ENCODE measurements at places on chromosomes 7 and 10. TPM values are rescaled to one million over a fixed set of nuclear protein-coding genes. Genes with fewer than 3 reads are reported as not detected.

- DNase-seq = no peak
These were observed 180.5 kb upstream of the ASAH2 start for GRCh38 chr10:50431791-50432190.

DNA sequence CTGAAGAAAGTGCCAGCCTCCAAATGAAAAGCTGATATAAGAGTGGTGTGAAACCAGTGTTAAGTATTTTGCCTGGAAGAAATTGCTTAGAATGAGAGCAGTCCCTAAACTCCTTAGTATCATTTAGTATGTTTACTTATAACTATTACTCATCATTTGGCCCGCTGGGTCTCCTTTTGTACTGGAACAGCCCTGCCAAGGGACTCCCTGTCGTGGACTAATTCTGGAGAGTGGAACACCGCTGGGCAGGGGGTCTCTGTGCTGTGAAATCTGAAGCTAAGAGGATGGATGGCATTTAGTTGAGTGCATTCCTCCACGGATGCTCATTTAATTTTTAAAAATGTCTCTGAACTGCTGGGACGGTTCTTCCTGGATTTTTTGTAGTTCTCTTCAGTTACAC, 889.9 kb upstream of the C7orf33 start:
- DNase-seq = no peak

DNA sequence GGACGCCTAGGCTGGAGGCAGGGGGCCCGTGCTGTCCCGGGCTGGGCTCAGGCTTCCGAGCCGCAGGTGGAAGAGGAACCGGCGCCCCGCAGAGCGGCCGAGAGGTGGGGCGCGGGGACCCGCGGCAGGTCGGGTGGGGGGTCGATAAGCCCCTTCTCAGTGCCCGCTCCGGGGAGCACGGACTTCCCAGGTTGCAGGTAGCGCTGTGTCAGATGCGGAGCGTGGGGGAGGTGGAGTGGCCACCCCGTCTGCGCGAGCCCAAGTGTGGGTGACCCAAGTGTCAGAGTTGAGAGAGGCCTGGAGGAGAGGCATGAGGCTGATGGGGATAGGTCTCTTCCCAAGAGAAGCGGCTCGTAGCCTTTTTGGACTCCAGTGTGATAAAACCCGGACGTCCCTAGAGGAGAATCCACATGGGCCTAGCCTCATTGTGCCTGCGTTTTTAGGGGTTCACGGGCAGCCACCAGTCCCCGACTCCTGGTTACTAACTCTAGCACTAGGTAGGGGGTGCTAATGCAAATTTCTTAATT, 580 bp downstream of the EEPD1 start:
- DNase-seq = no peak

Gene NODAL
- polyA plus RNA-seq = 0.13 TPM

Gene ARMH3
- polyA plus RNA-seq = 21.1 TPM

GRCh38 chr10:2334575-2334974, 597.2 kb upstream of the ADARB2 start:
- DNase-seq = no peak

GRCh38 chr7:86991771-86992191, 67.7 kb downstream of the ELAPOR2 start:
- no peak for DNase-seq

DNA sequence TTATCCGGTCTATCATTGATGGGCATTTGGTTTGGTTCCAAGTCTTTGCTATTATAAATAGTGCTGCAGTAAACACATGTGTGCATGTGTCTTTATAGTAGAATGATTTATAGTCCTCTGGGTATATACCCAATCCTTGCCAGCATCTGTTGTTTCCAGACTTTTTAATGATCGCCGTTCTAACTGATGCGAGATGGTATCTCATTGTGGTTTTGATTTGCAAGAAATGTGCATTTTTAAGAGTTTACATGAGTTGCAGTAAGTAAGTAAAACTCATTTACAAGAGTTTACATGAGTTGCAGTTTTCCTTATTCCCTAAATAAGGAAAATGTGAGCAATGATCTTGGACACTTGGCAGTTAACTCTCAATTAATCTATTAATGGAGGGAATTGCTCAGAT, 312.1 kb downstream of the LHFPL3 start:
- no peak for DNase-seq

Gene SH2D4B
- 0.08 TPM for polyA plus RNA-seq
